Pons (tissue), 1 donor: ENCODE measurements at places on chromosomes 1 and 21.
A peak's percentile ranks its signal among the peaks of the same experiment; 100 is the strongest.

DNA sequence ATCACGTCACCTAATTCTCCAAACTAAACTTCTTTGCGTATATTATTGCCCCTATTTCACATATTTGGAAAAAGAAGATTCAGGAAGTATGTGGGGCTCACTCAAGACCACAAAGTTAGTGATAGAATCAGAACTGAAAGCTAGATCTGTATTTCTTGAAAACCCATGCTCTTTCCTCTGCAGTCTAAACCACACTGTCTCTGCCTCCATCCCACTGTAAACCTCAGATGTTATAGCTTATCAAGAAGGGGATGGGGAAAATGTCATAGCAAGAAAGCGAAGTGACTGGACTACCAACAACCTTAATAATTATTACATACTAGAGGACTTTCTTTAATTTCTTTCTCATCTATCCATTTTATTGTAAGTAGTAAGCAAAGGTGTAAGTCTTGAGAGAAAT, 257.7 kb upstream of the SGIP1 start:
- DNase-seq, result no peak

GRCh38 chr1:100469578-100469977, 68.4 kb upstream of the GPR88 start:
- DNase-seq, result no peak

DNA sequence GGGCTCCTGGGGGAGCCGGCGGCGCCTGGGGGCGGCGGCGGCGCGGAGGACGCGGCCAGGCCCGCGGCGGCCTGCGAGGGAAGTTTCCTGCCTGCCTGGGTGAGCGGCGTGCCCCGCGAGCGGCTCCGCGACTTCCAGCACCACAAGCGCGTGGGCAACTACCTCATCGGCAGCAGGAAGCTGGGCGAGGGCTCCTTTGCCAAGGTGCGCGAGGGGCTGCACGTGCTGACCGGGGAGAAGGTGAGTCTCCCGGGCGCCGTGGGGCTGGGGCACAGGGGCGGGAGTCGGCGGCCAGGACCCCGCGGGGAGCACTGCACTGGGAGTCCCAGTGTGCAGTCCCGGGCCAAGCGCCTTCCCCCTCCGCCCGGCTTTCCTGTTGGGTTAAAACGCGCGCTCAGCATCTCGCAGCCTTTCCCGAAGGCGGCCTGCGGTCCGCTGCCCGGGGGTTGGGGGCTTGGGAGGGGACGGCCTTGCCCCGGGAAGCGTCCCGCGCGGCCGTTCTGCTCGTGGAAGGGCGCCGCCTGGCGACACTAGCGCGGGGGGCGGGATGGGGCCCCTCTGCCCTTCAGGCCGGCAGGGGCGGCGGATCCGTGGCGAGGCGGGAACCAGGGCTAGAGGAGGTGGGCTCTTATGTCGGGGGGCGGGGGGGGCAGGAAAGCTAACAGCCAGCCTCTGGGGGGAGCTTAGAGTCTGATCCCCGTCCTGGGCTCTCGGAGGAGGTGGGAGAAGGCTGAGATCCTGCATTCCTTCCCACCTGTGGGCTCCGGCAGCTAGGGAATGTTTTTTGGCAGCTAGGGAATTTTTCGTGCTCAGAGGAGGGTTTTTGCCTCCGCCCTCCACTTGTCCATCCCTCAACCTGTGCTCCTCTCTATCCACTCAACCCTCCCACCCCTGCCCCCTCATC, 1.1 kb downstream of the HUNK start:
- no peak for DNase-seq

GRCh38 chr1:248613742-248614141, 16.2 kb upstream of the OR2T10 start:
- no peak for DNase-seq

DNA sequence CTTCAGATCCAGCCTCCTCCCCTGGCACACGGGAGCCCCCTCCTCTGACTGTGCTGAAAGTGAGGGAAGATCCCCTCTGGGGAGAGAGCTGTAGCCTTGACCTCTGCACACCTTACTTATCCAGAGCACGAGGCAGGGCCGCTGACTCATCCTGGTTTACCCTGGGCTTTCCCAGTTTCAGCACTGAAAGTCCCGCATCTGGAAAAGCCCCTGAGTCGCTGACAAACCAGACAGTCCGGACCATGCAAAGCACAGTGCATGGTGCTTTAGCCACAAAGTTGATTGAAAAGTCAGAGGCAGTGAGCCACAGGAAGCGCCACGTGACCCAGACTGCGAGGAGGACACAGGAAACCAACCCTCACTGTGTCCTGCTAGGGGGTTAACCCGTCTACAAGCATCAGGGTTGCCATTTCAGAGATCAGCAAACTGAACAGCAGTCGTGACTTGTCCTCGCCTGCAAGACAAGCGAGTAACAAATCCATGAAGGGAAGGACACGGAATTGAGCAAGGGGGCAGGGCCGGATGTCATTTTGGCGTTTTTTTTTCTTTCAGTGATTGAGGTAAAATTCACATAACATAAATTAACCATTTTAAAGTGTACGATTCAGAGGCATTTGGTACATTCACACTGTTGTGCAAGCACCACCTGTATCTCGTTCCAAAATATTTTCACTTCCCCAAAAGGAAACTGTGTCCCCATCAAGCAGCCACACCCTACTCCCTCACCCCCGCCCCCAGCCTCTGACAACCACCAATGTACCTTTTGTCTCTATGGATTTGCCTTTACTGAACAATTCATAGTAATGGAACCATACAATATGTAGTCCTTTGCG, 19.9 kb upstream of the IFNGR2 start:
- DNase-seq, result peak; percentile 51

- DNase-seq, result peak; percentile 64
Observed at GRCh38 chr1:52676249-52676903, 21.8 kb downstream of the COA7 start.

GRCh38 chr1:184945678-184946412, 28.5 kb downstream of the NIBAN1 start:
- peak; percentile 70 for DNase-seq

GRCh38 chr1:104402178-104402577, 652.5 kb downstream of the AMY1C start:
- DNase-seq, result no peak

DNA sequence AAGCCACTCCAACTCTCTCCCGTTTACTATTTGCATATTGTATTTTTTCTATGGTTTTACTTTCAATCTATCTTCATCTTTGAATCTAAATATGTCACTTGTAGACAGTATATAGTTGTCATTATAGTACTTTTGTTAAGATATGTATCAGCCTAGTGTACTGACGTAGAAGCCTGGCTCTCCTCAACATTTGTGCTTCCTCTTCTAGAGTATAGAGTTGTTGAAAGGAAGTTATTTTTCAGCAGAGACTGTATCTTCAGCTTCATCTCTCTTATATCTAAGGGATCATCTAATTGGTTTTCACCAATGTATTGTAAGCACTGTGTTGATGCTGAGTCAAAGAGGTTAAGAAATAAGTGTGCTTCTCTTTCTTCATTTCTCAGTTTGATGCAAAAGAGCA, 192.8 kb downstream of the LMO4 start:
- DNase-seq, result no peak

DNA sequence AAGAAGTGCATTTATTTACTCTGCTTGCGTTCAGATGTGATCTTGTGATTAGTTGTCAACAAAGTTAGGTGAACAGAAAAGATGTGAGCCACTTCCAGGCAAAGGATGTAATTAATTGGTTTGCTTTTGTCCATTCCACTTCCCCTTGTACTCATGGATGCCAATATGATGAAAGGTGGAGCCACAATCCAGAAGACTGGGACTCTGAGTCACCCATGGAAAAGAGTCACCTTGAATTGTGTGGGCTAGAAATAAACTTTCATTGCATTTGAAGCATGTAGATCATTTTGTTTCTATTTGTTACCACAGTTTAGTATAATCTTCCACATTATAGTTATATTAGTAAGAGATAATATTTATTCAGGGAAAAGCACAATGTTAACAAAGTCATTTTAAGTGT, 684.2 kb downstream of the LTN1 start:
- no peak for DNase-seq

DNA sequence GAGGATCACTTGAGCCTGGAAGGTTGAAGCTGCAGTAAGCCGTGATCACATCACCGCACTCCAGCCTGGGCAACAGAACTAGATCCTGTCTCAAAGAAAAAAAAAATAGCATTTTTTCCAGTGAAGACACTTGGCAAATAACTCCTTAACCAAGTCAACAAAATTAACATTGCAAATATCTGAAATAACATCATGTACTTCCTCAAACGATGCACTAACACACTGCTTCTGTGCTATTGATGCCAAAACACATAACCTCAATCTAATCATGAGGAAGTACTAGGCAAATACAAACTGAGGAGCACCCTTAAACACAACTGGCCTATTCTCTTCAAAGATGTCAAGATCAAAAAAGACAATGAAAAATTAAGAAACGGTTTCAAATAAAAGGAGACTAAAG, 32.3 kb downstream of the PABPC4 start:
- DNase-seq, result peak; percentile 20

DNA sequence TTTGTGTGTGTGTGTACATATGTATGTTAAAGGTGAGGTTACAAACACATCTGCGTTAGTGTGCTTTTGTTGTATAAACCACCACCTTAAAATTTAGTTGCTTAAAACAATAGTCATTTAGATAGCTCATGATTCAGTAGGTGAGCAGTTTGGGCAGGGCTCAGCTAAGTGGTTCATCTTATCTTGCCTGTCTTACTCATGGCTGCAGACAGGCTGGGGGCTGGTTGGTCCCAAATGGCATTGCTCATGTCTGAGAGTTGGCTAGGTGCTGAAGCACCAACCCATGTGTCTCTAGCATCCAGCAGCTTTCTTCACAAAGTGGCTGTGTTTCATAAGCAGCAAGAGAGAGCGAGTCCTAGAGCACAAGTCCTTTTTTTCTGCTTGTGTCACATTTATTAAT, 91.4 kb downstream of the MACF1 start:
- DNase-seq, result no peak

GRCh38 chr1:2311184-2312032, 79.9 kb downstream of the MORN1 start:
- DNase-seq, result no peak

- DNase-seq, result no peak
Observed at GRCh38 chr21:43034101-43034500, 41.5 kb downstream of the CBS start.

DNA sequence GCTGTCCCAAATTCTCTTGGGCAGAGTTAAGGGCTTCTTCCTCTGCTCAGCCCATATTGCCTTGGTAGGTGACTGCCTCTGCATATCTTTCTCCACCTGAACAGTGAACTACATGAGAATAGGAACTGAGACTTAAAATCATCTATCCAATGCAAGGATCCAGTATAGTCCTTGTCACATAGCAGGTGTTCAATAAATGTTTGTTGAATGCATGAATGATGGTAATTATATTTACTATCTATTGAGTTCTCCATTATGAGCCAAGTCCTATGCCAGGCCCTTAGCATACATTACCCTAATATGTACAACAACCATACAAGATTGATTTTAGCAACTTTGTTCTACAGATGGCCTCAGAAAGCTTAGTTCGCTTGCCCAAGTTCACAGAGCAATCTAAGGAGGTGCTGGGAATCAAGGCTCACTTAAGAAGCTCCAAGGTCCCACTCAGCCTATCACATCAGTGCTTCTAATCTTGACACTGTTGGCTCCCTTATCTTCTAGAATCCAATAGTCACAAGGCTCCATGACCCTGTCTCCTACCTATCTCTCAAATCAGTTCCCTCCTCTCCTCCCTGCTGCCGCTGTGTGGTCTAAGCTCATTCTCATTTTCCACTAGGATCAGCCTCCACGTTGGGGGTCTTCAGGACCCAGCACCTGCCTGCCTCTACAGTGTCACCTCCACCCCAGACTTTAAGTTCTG, 2.2 kb upstream of the CDK18 start:
- DNase-seq, result no peak

- DNase-seq, result no peak
Observed at GRCh38 chr1:230381049-230381467, 45.1 kb downstream of the PGBD5 start.

DNA sequence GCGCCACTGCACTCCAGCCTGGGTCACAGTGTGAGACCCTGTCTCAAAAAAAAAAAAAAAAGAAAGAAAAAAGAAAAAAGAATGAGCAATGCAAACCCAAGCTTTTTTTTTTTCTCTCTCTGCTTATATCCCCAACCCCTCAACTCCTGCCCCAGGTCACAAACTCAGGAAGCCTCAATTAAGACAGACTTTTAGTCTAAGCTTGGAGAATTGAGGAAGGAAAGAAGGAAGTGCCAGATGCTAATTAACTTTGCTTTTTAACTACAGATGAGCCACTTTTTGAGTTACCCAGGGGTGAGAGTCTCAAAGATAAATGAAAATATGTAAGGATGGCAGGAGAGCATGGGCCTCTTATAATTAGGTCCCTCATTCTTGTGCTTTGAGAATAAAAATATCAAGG, 33.3 kb downstream of the PIK3CD start:
- no peak for DNase-seq

- DNase-seq, result peak; percentile 35
Observed at GRCh38 chr1:53572065-53572814, 113.0 kb downstream of the DMRTB1 start.

DNA sequence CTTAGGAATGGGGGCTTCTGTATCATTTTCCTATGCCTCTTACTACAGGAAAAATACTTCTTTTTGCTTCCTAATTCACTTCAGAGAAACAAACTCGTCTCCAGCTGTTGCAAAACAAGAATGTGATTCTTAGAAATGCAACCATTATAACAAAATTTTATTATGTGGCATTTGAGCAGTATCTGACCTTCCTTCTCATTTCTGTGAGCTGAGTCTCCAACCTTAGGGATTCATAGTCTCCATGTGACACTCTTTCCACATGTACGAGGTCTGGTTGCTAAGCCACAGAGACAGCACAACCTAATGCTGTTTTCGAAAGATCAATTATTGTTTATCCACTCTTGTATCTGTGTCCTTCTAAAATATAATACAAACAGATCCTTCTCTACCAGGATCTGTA, 75.3 kb upstream of the RGS4 start:
- no peak for DNase-seq

- no peak for DNase-seq
Observed at GRCh38 chr1:40818264-40818961, 34.8 kb downstream of the KCNQ4 start.

DNA sequence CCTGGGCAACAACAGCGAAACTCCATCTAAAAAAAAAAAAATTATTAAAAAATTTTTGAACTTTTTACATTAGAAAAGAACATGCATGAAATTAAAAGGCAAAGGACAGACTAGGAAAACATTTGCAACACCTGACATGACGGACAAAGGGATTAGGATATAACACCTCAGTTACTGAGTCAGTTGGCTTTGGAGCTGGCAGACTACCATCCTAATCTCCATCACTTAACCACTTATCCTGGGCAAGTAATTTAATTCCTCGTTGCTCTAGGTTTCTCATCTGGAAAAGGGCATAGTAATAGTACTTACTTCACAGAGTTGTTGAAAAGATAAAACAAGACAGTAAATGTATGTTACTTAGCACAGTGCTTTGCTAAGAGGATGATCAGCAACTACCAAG, 11.9 kb downstream of the HECTD3 start:
- DNase-seq, result no peak

DNA sequence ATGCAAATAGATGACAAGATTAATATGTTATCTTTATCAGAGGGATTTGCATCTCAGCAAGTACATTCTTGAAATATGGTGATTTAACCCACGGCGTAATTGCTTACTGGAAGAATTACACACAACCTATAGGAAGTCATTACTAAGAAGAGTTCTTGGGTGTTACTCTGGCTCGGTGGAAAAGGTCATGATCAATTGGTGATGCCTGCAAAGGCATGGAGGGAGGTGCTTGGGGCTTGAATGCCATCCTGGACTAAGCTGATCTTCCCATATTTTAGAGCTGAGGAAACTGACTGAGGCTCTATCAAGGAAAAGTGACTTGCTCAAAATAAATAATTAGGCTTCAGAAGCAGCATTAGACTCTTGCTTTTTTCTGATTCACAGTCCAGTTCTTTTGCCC, 137.5 kb upstream of the JUN start:
- DNase-seq, result no peak
